ENCODE measurements at places on chromosomes 5 and 9. TPM values are rescaled to one million over a fixed set of nuclear protein-coding genes. Genes with fewer than 3 reads are reported as not detected.

Gene CDC25C
- total RNA-seq, result not detected

Gene NTRK2
- total RNA-seq, result not detected

- DNase-seq, result no peak
These were observed 182.0 kb upstream of the MOCS2 start for GRCh38 chr5:53291528-53291927.

Gene PDE6A
- total RNA-seq, result not detected

Gene PDCD1LG2
- 0.67 TPM for total RNA-seq

Data from B cell (primary cell).